ENCODE measurements at places on chromosomes 11 and 22.

DNA sequence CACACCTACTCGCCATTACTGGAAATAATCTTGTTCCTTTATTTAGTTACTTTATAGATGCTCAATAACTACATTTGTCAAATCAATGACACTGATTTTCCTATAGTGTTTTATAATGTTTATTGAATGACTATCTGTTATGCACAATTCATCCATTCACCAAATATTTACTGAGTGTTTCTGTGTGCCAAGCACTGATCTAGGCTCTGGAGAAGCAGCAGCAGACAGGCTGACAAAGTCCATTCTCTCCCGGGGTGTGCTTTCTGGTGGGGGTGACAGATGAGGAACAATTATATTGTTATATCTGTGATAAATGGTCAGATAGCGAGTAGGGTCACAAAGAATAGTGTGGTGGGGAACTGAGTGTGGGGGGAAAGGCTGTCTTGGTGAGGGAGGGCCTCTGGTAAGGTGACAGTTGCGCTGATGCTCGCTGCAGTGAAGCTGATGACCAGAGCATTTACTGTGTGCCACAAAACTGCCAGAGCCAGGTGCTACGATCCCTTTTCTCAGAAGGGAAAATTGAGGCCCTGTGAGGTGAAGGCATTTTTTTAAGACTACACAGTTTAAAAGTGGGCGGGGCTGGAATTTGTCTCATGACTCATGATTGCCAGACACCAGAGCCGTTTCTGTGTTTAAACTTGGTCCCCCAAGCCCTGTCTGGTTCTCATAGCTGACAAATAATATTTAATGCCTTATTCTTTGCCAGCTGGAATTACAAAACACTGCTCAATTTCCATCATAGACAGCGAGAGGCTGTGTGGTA lies 10.2 kb downstream of the PACS1 start:
- no peak for DNase-seq

DNA sequence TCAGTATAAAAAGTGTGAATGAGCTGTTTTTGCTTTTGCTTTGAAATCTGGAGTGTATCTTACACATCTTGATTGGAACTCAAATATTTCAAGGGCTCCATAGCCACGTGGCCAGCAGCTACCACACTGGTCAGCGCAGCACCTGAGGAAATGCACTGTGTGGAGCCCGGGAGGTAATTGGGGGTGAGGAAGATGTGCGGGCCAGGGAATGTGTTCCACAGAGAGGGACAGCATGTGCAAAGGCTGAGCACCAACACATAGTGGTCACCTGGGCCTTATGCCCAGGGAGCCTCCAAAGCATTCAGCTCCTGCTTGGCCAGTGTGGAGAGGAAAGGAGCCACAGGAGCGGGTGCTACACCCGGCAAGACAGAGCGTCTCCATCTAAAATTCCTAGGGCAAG lies 20.8 kb downstream of the RELT start:
- no peak for DNase-seq

- DNase-seq: no peak
These were observed 39.4 kb downstream of the C22orf42 start for GRCh38 chr22:32119568-32120235.

- no peak for DNase-seq
These were observed 312.9 kb downstream of the MN1 start for GRCh38 chr22:27488456-27489177.

GRCh38 chr22:30289141-30289979 lies at the start of gene CASTOR1:
TSS of gene CASTOR1 (minus strand) at chr22:30289505. CDS start at chr22:30289497, 8 bp downstream.
- DNase-seq: peak; percentile 94

GRCh38 chr11:8219257-8220021 lies 44.2 kb downstream of the LMO1 start:
- peak; percentile 33 for DNase-seq

DNA sequence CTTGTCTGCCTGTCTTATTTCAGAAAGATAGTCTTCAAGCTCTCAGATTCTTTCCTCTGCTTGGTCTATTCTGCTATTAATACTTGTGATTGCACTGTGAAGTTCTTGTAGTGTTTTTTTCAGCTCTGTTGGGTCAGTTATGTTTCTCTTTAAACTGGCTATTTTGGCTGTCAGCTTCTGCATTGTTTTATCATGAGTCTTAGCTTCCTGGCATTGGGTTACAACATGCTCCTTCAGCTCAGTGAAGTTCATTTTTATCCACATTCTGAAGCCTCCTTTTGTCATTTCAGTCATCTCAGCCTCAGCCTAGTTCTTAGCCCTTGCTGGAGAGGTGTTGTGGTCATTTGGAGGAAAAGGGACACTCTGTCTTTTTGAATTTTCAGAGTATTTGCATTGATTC lies 15.5 kb upstream of the DEPDC7 start:
- no peak for DNase-seq

DNA sequence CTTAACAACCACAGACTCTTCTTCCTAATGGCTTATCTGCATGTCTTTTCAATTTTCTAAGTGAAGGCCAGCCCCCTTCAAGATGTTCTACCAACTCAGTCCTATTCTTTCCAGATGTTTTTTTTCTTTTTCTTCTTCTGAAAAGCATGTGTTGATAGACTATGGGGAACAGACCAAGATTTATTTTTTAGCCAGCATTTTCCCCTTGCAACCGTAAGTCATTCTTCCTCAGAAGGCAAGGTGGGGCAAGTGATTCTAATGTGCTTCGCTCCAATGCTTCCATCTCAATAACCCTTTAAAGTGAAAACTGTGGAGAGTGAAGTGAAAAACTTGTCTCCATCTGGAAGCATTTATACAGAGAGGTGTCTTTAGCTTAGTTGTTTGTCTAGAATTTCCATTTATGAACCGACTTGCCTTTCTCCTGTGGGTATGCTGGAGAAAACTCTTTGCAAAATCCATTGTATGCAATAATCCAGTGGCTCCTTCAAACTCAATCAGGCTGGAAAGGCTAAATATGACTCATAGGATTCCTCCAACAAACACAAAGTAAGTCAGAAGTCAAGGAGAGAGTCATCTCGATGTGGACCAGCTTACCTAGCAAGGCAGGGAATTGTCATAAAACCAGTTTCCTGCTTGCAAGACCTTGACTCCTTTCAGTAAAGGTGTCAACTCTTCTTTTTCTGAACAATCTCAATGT lies 83.7 kb downstream of the MAML2 start:
- DNase-seq: no peak

GRCh38 chr11:134733646-134734045 lies 321.6 kb upstream of the B3GAT1 start:
- no peak for DNase-seq

GRCh38 chr22:22069450-22070370 lies 87.1 kb upstream of the TOP3B start:
- no peak for DNase-seq

GRCh38 chr11:69348414-69349235 lies 54.7 kb downstream of the MYEOV start:
- DNase-seq: no peak

GRCh38 chr22:43449205-43449830 lies 37.5 kb downstream of the MPPED1 start:
- no peak for DNase-seq

GRCh38 chr11:134853992-134854991 lies 442.2 kb upstream of the B3GAT1 start:
- no peak for DNase-seq

GRCh38 chr11:77179048-77179447 lies 51.0 kb downstream of the MYO7A start:
- no peak for DNase-seq

- DNase-seq: no peak
These were observed 1.0 kb upstream of the TUBA8 start for GRCh38 chr22:18109410-18110193.

GRCh38 chr22:26168939-26169314 lies 335 bp upstream of the SEZ6L start:
- no peak for DNase-seq

- no peak for DNase-seq
These were observed 1166.6 kb downstream of the TBC1D22A start for GRCh38 chr22:47929073-47929472.

GRCh38 chr11:88439356-88439755 lies 101.8 kb upstream of the CTSC start:
- DNase-seq: no peak
